ENCODE measurements at places on chromosomes 3 and 15. TPM values are rescaled to one million over a fixed set of nuclear protein-coding genes. Genes with fewer than 3 reads are reported as not detected.

DNA sequence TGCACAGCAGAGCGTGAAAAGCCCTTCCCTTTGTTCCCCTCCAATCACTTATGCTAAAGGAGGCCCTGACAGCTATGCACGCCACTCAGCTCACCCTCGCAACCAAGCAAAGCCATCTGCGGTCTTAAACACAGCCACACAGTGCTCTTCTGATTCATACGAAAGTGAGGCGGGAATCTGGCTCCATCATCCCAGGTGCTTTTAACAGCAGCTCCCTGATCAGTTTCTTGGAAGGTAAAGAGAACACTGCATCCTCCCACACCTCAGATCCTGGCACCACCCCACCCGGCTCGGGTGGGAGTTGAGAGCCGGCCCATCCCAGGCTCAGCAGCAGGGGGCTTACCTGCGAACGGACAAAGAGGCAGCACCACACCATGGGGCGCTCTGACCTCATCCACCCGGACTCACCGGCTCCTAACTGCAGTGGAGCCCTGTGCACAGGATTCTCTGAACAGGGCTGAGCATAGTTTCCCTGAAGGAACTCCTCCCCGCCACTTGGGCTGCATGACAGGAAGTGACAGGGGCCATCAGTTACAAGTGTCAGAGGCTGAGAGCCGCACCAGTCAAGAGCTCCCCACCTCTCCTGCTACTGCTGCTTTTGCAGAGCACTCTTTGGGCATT lies 114.3 kb upstream of the ARHGEF3 start:
- no peak for DNase-seq

DNA sequence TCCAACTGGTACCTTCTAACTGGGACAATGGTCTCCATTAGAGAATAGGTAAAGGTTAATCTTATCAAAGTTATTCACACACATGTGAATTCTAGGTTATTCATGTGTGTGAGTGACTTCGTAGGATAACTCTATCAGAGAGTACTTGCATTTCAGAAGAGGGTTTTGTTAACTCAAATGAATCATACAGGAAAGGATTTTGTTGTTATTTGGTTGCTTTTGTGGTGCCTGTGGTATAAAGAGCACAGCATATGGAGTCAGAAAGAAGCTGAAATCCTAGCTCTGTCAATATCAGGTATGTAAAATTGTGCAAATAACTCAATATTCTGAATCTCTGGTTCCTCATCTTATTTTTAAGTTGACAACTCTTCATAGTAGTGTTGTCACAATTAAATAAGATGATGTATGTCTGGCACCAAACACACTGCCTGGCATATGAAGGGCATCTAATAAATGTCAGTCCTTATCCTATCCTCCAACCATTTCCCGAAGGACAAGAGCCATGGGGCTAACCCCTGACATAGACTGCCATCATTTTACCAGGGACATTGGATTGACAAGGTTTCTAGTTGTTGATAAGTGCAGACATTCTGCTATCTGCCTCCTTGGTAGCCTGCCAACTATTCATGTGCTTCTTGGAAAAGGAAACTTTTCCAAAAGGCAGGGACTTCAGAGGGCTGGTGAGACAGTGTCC lies 48.7 kb upstream of the CMSS1 start:
- DNase-seq: no peak

TJP1 gene
- total RNA-seq: 90.0 TPM

- peak; percentile 47 for DNase-seq
Observed at GRCh38 chr15:62495670-62496614, 330.9 kb upstream of the C2CD4B start.

CRYGS gene
- total RNA-seq: not detected

GRCh38 chr3:110886222-110886893 lies 185.3 kb upstream of the NECTIN3 start:
- no peak for DNase-seq

GRCh38 chr3:149401926-149402310 lies 24.5 kb upstream of the TM4SF1 start:
- DNase-seq: no peak

DNA sequence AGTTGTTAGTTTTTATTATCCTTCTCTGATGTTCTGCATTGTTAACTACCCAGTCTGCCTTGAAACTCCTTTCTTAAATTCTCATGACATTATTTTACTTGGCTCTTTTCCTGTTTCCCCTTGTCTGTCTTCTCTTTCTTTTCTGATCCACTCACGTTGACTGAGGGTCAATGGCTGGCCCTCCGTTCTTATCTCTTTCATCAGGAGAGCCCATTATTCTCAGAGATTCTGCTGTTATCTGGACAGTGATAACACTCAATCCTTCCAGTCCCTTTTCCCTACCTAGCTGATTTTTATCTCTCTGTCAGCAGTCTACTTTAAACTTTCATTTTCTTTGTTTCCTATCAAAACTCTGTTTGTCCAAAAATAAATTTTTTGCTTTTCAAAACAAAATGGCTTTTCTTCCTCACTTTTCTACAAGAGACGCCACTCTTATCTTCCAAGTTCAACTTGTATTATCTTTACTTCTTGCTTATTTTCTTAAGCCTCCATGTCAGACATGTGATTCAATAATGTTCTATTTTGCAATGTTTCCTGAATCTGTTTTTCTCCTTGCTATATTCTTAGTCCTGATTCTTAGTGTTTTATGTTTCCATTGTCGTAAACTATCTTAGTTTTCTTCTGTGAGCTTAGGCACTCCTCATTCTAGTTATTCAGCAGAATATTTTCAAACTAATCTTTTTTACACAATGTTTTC lies 120.2 kb downstream of the NEDD4 start:
- DNase-seq: no peak

GRCh38 chr3:190032923-190033322 lies 87.8 kb downstream of the P3H2 start:
- DNase-seq: no peak

DNA sequence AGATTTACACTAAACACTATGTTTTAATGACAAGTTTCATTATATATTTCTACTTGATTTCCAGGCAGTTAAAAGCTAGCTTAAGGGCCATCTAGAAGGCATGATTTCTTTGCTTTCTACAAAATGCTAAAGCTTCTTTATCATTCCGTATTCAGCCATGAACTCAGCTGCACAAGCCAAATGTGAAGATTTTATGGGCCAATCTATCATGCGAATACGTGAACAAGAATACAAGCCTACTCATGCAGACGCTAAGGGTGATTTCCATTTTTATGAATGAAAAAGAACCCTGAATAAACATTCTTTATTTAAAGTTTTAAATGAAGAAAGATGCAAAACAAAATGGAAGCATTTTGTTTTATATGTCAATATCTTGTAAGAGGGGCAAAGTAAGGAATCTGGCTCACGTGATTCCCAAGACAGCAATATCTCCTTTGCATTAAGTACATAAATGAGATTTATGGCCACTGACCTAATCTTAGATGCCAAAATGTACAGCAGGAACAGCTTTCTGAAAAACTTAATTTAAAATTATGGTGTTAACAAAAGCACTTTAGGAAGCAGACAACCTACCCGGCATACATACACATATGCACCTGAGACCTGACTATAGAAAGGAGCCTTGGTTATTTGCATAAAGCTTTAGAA lies 215.8 kb downstream of the DPH6 start:
- no peak for DNase-seq

GRCh38 chr3:8992199-8992598 lies 28.9 kb upstream of the RAD18 start:
- DNase-seq: no peak

DNA sequence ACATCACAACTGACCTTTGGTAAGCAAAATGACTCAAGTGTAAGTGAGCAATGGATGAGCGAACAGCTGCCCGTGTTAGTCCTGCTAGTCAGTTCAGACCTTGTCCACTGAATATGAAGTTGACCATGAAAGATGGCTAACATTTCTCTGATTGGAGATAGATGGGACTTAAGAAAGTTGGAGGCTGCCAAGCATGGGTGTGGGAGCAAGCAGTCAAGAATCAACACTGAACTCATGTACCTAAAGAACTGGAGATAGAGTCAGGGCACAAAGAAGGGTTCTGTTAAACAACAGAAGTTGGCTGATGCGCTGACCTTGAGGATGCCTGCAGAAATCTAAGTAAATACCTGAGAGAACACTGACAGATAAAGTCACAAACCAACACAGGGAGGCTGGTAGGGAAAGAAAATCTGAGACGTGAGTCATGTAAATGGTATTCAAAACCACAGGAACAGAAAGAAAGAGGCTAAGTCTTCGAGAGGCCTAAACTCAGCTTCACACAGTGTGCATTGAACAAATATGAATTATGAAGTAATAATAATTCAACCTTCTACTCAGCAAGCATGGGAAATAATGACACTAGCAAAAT lies 30.7 kb upstream of the ANPEP start:
- no peak for DNase-seq

DNA sequence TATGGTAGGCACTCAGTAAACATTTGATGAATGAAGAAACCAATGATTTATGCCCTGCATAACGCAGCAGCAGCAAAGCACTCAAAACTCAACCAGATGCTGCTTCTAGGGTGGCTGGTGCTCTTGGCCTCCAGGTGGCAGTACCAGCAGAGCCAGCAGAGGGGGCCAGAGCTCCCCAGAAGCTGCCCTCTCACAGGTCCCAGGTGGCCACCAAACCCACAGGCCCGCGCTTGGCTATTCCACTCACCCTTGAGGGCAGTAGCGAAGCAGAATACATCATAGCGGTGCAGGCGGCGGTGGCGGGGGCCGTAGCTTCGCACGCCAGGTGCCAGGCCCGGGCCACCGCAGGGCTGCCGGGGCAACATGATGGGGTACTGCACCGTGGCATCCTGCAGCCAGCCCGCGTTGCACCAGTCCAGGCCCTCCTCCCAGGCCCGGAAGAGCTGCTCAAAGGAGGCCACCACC lies 16.6 kb downstream of the HAPLN3 start:
- no peak for DNase-seq

DNA sequence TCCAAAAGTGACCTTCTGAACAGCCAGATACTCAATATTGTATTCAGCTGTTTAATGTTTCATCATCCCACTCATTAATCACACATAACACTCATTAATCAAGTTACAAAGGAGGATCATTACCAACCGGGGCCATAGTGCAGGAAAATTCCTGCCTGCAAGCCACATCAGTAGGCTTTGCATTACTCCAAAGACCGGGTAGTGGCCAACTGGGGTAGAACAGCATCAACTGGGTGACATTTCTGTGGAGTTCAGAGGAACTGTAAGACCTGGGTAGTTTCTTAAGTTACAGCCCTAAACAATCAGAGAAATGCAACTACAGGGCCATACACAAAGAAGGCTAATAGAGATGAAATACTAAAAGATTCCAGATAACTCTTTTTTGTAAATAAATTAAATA lies 253.1 kb downstream of the WDR72 start:
- no peak for DNase-seq

RLBP1 gene
- total RNA-seq: not detected

GRCh38 chr3:150825916-150826377 lies 63.0 kb upstream of the SIAH2 start:
- DNase-seq: no peak

GRCh38 chr3:25137606-25138005 lies 290.5 kb upstream of the RARB start:
- DNase-seq: no peak

- DNase-seq: no peak
Observed at GRCh38 chr3:106533093-106533787, 664.4 kb upstream of the CBLB start.

DNA sequence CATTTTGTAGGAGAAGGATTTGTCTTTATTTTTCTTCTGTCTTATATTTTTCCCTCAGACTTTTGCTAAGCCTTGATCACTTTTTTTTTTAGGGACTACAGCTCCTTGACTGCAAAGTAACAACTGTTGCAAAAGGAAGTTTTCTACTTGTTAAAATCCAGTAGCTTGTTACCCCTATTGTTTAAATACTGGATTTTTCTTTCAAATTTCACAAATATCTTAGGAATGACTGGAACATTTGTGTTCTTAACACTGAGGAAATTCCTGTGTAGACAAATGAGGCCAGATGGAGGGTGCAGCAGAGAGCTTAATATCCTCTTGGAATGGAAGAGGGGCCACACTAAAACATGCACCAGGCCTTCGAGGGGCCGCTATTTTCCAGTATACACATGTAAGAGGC lies 3.2 kb upstream of the PGPEP1L start:
- DNase-seq: no peak

DNA sequence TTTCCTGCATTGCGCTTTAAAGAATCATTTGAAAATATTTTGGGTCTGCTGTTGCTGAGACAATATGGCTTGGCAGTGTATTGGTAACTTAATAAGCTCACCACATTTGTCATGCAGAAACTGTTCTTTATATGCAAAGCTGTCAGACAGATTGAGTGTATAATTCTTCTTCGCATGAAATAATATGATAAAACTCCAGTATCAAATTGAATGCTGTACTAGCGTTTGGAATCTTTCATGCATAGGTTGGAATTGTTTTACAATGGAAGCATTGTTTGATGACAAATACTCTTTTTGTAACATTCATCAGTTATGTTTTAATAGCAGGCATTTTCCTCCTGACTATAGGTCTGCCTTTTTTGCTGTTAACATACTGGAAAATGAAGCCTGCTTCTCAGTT lies 53.8 kb downstream of the RBMS3 start:
- no peak for DNase-seq

GRCh38 chr3:126752303-126753190 lies 48.5 kb downstream of the CHCHD6 start:
- peak; percentile 86 for DNase-seq

PARL gene
- 14.3 TPM for total RNA-seq

DNA sequence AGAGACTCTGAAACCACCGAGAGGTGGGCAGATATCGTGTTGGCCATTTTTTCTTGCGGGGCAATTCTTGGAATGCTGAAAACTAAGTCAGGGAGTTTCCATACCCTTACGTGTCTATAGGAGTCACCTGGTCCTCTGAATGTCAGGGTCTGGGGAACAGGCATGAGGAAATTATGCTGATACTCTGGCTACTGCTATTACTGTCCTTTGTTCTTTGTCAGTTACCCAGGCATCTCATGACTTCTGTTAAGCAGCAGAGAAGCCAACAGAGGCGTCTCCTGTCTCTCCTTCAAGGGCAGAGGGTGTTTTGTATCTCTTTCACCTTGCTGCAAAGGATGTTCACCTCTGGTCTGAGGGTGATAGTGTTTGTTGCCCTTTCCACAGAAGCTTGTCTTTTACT lies 559.5 kb upstream of the CCDC54 start:
- no peak for DNase-seq

- DNase-seq: no peak
Observed at GRCh38 chr3:24086617-24087404, 141.7 kb downstream of the NR1D2 start.

TEX55 gene
- total RNA-seq: not detected

- no peak for DNase-seq
Observed at GRCh38 chr15:67049351-67050044, 15.9 kb upstream of the SMAD3 start.

- DNase-seq: no peak
Observed at GRCh38 chr3:156808025-156808424, 18.1 kb upstream of the LEKR1 start.

SLC33A1 gene
- 15.6 TPM for total RNA-seq

C2CD4A gene
- total RNA-seq: not detected

- no peak for DNase-seq
Observed at GRCh38 chr15:72971766-72972165, 80.5 kb upstream of the NEO1 start.

CPLX3 gene
- not detected for total RNA-seq

Measured in ascending aorta (tissue), 2 donors.